ENCODE measurements at places on chromosomes 7 and 10. TPM values are rescaled to one million over a fixed set of nuclear protein-coding genes. Genes with fewer than 3 reads are reported as not detected.

- DNase-seq = no peak
Measured at GRCh38 chr7:150668472-150668911, 17.0 kb upstream of the GIMAP2 start.

Gene C7orf57
- not detected for polyA plus RNA-seq

Gene PRKG1
- polyA plus RNA-seq = 50.3 TPM

GRCh38 chr10:85665681-85666080, 700.9 kb downstream of the GRID1 start:
- no peak for DNase-seq

- no peak for DNase-seq
Measured at GRCh38 chr10:58462863-58463507, 49.7 kb upstream of the BICC1 start.

GRCh38 chr10:130218936-130219335, 82.7 kb downstream of the GLRX3 start:
- peak; percentile 25 for DNase-seq

DNA sequence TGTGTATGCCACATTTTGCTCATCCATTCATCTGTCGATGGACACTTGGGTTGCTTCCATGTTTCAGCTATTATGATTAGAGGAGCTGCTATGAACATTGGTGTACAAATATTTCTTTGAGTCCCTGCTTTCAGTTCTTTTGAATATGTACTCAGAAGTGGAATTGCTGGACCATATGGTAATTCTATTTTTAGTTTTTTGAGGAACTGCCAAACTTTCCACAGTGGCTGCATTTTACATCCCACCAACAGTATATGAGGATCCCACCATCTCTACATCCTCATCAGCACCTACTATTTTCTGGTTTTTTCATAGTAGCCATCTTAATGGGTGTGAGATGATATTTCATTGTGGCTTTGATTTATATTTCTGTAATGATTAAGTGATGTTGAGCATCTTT, 44.7 kb upstream of the ZMIZ2 start:
- peak; percentile 51 for DNase-seq

- DNase-seq = peak; percentile 89
Measured at GRCh38 chr10:79407811-79408795, 37.3 kb downstream of the ZCCHC24 start.

DNA sequence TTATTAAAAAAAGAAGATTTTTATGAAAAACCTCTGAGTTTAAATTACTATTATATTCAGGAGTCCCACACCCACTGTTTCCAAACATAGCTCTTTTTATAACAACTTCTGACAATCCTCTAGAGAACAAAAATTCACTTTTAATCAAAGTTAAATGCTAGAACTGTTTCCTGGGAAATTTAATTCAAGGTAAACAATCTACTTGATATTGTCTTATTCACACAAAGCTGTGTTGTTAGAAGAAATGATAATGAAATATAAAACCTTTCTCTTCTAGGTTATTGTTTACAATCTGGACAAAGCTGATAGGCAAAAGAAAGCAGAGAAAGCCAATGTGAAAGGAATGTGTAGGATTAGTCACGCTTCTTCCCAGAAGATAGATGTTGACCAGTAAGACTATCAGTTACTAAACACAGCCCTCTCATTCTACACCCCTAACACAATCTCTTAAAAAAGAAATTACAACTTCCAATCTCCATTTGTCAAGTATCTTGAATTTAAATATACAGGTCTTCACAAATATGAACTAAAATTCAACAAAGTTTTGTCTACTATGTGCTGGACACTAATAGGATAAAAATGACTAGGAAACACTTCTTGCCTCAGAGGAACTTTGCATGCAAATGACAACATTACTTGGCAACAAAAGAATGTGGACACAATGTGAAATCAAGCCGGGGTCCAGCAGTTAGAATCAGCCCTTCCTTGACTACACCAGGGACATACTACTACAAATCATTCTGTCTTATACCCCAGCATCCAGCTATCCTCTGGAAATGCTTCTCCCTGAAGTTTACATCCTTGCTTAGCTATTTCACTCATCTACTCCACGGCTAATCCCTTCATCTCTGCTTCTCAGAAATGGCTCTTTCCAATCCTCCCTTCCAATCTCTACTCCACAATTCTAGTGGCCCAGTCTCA, 123.7 kb downstream of the IMMP2L start:
- DNase-seq = peak; percentile 63

GRCh38 chr10:81903472-81903871, 28.5 kb downstream of the NRG3 start:
- DNase-seq = no peak

DNA sequence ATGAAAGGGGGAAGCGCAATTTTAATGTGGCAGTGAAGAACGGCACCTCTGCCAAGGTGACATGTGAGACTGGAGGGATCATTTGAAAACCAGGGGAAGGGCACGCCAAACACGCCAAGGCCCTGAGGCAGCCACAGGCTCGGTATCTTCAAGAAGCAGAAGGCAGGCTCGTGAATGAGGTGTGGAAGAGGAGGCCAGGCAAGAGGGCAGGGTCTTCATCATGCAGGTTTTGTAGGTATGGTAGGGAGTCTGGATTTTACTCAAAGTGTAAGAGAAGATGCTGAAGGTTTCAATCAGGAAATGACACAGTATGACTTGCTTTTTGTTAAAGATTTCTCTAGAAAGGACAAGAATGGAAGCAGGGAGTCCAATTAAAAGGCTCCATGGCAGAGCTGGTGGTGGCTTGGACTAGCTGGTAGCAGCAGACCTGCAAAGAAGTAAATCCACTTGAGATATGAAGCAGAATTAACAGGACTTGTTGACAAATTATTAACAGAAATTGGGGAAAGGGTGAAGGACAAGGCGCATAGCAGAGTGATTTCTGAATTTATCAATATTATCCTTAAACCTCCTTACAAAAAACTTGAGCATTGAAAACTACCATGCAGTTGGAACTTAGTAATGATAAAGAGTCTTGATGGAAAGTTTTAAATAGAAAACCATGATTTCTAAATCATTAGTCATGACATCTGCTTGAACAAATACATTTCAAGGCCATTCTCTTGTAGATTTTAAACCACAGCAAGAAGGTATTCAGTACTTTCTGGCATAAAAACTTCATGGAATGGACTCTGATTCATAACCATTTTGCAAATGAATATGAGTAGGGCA, 70.4 kb downstream of the COA1 start:
- no peak for DNase-seq

DNA sequence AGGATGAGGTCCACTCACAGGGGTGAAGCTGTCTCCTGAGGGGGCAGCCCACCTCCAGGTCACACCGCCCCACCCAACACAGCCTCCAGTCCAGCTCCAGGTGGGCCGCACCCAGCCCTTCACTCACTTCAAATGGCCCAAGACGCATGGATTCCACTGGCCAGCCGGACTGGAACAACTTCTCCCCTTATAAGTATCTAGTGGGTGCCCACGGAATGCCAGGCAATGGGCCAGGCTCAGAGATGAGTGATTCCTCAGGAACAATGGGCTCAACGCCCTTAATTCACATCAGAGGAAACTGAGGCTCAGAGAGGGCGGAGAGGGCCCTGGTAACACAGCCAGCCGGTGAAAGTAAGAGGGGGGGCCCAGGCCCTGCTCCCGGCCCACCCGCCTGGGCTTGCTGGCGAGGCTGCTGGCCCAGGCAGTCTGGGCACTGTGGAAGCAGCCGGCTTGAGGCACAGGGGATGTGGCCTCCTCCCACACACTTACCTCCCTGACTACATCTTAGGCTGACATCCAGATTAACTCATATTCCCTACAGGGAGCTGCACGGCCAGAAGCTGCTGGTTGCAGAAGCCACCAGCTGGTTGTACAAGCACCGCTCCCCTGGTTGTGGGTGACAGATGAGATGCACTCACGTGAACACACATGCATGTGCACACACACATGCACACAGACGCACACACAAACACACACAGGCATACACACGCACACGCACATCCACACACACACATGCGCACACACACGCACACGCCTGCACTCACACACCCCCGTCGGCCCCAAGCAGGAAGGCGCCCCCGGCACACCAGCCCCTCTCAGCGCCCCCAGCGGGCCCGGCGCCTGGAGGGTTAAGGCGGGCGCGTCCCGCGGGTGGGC, 1.0 kb upstream of the FAM20C start:
- peak; percentile 85 for DNase-seq

GRCh38 chr7:3120513-3120912, 76.8 kb upstream of the CARD11 start:
- no peak for DNase-seq

- no peak for DNase-seq
Measured at GRCh38 chr7:113804475-113805095, 114.2 kb downstream of the PPP1R3A start.

DNA sequence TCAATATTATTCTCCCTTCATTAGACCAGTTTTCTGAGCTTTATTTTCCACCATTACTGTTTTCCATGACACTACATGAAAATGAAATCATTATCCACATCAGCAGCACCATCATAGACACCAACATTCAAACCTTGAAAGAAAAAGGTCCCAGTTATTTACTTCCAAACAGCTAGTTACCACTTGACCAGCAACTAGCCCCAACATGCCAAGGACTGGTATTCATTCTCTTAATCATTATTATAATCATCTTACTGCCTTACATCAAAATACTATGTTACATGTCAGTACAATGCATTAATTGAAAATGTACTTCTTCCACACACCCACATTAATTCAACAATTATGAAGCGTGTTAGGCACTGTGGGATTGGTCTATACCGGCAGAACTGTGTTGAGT, 199.4 kb downstream of the TSPAN12 start:
- no peak for DNase-seq

GRCh38 chr10:130773941-130774340, 537.6 kb downstream of the TCERG1L start:
- DNase-seq = peak; percentile 80

- DNase-seq = no peak
Measured at GRCh38 chr10:34121125-34121753, 693.9 kb downstream of the PARD3 start.

GRCh38 chr10:76885816-76886215, 751.8 kb downstream of the KCNMA1 start:
- peak; percentile 37 for DNase-seq

GRCh38 chr7:139992353-139993044, 70.3 kb downstream of the PARP12 start:
- DNase-seq = peak; percentile 12

Gene ELOVL3
- 0.46 TPM for polyA plus RNA-seq
